ENCODE measurements at places on chromosomes 5 and 9. TPM values are rescaled to one million over a fixed set of nuclear protein-coding genes. Genes with fewer than 3 reads are reported as not detected.

DNA sequence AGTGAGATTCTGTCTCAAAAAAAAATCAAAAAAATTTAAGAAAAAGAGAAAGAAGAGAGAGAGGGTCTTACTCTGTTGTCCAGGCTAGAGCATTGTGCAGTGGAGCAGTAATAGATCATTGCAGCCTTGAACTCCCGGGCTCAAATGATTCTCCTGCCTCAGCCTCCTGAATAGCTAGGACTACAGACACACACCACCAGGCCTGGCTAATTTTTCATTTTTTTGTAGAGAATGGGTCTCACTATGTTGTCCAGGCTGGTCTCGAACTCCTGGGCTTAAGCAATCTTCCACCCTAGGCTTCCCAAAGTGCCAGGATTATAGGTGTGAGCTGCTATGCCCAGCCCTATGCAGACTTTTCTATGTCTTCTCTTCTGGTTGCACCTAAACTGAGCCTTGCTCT is 25.0 kb downstream of the RRAGA start:
- no peaks in the 10 kb centered on the region for H3K27me3 ChIP-seq
- H3K4me3 ChIP-seq, result no peak overlapping the region
- peaks cover 40% of the 10 kb centered on the region for H3K36me3 ChIP-seq
- H3K4me1 ChIP-seq, result peaks cover 9% of the 10 kb centered on the region

DNA sequence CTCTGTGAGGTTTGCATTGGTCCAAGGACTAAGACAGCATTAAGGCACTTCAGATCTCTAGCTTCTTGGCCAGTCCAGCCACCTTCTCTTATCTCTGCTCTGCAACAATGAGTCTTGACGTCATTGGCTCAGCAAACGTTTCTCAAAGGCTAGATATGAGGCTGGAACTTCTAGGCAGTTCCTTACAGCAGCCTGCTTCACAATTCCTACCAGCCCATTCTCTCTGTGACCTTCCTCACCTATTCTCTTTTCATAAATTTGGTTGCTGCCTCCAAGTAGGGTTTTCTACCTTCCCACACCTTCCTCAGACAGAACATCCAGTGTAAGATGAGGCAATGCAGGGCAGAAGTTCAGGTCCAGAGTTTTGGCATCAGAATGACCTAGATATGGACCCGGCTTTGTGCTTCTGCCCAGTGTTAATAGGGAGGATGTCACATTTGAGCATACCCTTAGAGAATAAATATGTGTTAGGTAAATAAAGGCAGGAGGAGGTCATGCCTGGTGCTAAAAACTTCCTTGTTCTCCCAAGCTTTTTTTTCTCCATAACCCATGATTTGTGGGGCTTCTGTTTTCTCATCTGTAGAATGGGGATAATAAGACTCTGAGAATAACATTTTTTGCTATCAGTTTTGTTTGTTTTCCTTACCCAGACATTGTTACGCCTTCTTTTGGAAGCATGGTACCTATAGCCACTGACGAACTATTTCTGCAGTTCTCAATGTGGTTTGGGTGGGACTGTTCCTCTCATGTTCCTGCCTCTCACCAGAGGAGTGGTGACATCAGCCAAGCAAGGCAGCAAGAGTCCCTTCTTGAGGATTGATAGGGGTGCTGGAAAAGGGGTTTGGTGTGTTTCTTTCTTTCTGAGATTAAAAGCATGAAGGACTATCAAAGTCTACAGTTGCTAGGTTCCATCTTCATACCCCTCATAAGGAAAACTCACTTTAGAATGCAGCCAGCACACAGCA is 220.6 kb upstream of the TRIM32 start:
- no peak overlapping the region for H3K27ac ChIP-seq
- H3K27me3 ChIP-seq, result no peaks in the 10 kb centered on the region
- no peaks in the 10 kb centered on the region for H3K36me3 ChIP-seq
- no peaks in the 10 kb centered on the region for H3K4me1 ChIP-seq

The FGF1 gene
- total RNA-seq, result not detected

DNA sequence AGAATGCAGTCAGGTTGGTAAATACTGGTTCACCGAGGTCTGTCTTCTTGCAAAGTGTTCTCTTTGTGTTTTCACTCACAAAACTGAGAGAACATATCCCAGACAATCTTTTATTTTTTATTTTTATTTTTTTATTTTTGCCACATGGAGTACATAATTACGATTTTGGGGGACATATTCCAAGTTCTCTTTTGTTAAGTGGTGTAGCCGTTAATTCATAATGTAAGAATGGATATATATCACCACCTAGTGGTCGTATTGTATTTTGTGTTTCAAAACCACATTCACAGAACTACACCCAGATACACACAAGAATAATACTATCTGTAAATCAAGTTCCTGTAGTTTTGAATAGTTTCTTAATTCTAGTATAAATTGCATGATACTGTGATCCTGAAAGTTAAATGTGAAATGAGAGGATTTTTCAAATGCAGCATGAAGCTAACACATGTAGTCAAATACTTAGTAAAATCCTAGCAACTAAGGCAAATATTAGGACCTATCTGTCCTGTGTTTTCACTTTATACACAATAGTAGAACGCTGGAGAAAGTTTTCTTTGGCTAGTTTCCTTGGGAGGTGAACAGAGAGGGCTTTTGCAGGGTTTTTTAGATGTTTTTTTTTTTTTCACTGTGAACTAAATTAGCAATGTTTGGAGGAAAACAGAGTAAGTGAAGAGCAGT is 92.7 kb downstream of the VCAN start:
- no peaks in the 10 kb centered on the region for H3K36me3 ChIP-seq
- H3K27ac ChIP-seq, result no peak overlapping the region
- peak; percentile 39 for DNase-seq
- no peaks in the 10 kb centered on the region for H3K4me1 ChIP-seq

- no peak for DNase-seq
- no peak overlapping the region for H3K27ac ChIP-seq
- H3K36me3 ChIP-seq, result no peaks in the 10 kb centered on the region
These were observed 105.2 kb downstream of the LIFR start for GRCh38 chr5:38451074-38451725.

GRCh38 chr5:65035211-65036206 is 266.8 kb downstream of the CWC27 start:
- peak overlapping the region; percentile 97 for H3K27ac ChIP-seq
- H3K27me3 ChIP-seq, result no peaks in the 10 kb centered on the region
- H3K4me1 ChIP-seq, result peaks cover 31% of the 10 kb centered on the region

The QRFP gene
- not detected for total RNA-seq

The RGMB gene
- total RNA-seq, result 25.0 TPM

DNA sequence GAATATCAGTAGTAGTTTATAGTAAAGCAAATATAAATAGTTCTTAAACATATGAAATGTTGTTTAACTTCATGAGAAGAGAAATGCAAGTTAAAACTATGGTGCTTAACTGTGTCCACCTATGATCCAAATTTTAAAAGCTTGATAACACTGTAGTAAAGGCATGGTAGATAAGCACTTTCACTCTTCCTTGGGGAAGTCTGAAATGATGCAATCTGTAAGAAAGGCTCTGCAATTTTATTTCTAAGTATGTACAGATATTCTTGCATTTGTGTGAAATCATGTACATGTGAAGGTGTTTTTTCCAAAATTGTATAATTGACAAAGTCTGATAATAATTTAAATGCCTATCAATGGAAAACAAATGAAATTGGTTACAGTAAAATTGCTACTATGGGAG is 66.9 kb downstream of the SYK start:
- no peak for DNase-seq
- H3K4me3 ChIP-seq, result no peak overlapping the region

- no peak overlapping the region for H3K27ac ChIP-seq
- no peaks in the 10 kb centered on the region for H3K36me3 ChIP-seq
These were observed 52.5 kb downstream of the FGF10 start for GRCh38 chr5:44336708-44337107.

- H3K4me1 ChIP-seq, result no peaks in the 10 kb centered on the region
- H3K27ac ChIP-seq, result no peak overlapping the region
- DNase-seq, result no peak
- no peaks in the 10 kb centered on the region for H3K27me3 ChIP-seq
- H3K36me3 ChIP-seq, result no peaks in the 10 kb centered on the region
These were observed 966.9 kb downstream of the TAF11L14 start for GRCh38 chr5:18601185-18601584.

DNA sequence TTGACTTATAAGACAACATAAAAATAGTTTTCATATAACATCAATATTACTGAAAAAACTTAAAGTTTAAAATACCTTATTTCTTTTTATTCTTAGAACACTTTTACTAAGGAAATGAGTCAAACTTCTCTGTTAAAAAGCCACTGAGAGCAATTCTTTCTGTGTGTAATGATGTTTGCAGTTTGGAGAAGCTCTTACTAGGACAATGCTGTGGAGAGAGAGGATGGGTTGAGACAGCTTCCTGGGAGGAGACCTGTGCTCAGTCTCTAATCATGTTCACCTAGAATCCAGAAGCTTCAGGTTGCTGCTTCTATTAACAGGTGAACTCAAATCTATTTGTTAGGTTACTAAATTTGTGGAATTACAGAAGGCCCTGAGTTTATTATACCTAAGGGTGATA is 198.5 kb downstream of the DNAH5 start:
- no peaks in the 10 kb centered on the region for H3K4me1 ChIP-seq
- no peak overlapping the region for H3K4me3 ChIP-seq
- no peak overlapping the region for H3K27ac ChIP-seq
- no peak for DNase-seq
- no peaks in the 10 kb centered on the region for H3K27me3 ChIP-seq

GRCh38 chr9:84111726-84112125 is 131.1 kb downstream of the RMI1 start:
- no peak for DNase-seq
- H3K36me3 ChIP-seq, result no peaks in the 10 kb centered on the region
- peaks cover 14% of the 10 kb centered on the region for H3K4me1 ChIP-seq
- no peak overlapping the region for H3K4me3 ChIP-seq

GRCh38 chr5:57779383-57780223 is 297.0 kb upstream of the ACTBL2 start:
- H3K27me3 ChIP-seq, result peaks cover 1% of the 10 kb centered on the region
- H3K36me3 ChIP-seq, result no peaks in the 10 kb centered on the region
- H3K27ac ChIP-seq, result no peak overlapping the region

- no peaks in the 10 kb centered on the region for H3K27me3 ChIP-seq
- no peaks in the 10 kb centered on the region for H3K4me1 ChIP-seq
- peaks cover 19% of the 10 kb centered on the region for H3K36me3 ChIP-seq
- no peak overlapping the region for H3K27ac ChIP-seq
These were observed 162.0 kb downstream of the AP3B1 start for GRCh38 chr5:78132507-78132906.

The BDP1 gene
- 42.8 TPM for total RNA-seq

GRCh38 chr9:124694414-124695279 is 76.5 kb downstream of the NR6A1 start:
- no peaks in the 10 kb centered on the region for H3K4me1 ChIP-seq
- H3K36me3 ChIP-seq, result no peaks in the 10 kb centered on the region
- no peaks in the 10 kb centered on the region for H3K27me3 ChIP-seq
- no peak overlapping the region for H3K27ac ChIP-seq
- no peak for DNase-seq

DNA sequence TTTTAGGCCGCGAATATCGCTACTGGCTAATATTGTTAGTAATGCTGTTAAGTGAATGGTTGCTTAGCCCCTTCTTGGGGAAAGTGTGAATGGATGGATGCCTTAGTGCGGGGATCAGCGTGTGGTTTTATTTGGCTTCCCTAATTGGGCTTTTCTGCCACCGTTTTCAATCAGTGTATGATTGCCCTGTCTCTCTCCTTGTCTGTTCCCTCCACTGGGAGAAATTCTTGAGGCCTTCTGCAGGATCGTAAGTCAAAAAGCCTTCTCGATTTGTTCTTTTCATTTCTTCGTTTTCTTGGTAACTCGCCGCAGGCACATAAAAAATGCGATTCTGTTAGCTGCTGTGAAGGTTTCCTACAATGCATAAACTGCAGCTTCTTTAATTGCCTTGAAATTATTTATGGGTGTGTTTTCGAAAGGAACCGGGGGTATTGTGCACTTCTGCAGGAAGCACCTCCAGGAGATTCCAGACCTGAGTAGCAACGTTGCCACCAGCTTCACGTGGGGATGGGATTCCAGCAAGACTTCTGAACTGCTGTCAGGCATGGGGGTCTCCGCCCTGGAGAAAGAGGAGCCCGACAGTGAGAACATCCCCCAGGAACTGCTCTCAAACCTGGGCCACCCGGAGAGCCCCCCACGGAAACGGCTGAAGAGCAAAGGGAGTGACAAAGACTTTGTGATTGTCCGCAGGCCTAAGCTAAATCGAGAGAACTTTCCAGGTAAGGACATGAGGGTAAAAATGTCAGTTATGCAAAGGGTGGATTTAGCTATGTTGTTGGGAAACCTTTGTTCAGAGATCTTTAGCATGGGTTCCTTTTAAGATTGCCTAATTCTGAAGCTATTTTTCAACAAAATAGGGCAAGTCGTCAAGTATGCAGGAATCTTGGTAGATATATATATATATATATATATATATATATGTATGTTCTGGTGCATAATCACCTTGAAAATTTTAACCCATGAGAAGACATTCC is 700 bp downstream of the SKP2 start:
- H3K27ac ChIP-seq, result peak overlapping the region; percentile 85
- H3K36me3 ChIP-seq, result peaks cover 9% of the 10 kb centered on the region
- H3K4me1 ChIP-seq, result peaks cover 76% of the 10 kb centered on the region
- H3K4me3 ChIP-seq, result peak overlapping the region; percentile 97

The PKD2L2 gene
- not detected for total RNA-seq

The NR6A1 gene
- not detected for total RNA-seq

DNA sequence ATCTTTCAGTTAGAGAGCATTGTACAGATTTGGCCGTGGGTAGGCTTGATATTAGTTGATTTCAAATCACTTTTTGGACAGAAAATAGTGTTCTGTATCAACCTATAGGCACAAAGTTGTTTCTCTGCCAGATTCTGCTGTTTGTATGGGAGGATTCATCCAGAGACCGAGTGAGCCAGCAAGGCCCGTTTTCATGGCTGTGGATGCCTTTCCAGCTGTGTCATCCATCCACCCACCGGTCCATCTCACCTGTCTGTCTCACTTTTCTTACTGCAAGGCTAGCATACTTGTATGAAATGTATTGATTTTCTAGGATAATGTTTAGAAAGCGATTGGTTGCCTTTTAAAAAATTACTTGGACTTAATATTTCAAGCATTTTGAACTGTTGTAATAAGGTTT is 34.4 kb downstream of the ICE1 start:
- no peak for DNase-seq
- H3K4me1 ChIP-seq, result peaks cover 9% of the 10 kb centered on the region
- no peak overlapping the region for H3K4me3 ChIP-seq
- peaks cover 26% of the 10 kb centered on the region for H3K36me3 ChIP-seq

DNA sequence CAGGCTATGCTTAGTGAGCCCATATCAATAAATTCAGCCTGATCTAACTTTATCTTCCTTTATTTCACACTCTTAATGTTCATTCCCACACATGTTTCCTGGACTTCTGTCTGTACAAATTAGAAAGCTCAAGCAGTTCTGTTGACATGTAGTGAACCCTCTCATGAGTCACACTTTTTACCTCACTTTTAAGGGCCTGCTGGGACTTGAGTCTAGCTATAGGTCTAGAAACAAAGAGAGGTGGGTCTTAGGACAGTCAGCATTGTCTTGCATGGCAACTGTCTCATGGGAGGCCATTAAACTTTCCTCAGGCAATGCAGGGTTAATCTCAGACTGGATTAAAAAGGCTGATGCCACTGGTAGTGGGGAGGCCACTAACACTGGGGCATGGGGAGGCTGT is 8.6 kb upstream of the CCNH start:
- no peak overlapping the region for H3K27ac ChIP-seq
- H3K27me3 ChIP-seq, result peaks cover 1% of the 10 kb centered on the region
- no peak for DNase-seq

GRCh38 chr9:82539856-82540579 is 522.9 kb downstream of the RASEF start:
- no peak overlapping the region for H3K27ac ChIP-seq
- DNase-seq, result no peak
- H3K27me3 ChIP-seq, result no peaks in the 10 kb centered on the region
- no peak overlapping the region for H3K4me3 ChIP-seq
